Bronchial epithelial cell (primary cell): ENCODE measurements at places on chromosomes 16 and 17. TPM values are rescaled to one million over a fixed set of nuclear protein-coding genes. Genes with fewer than 3 reads are reported as not detected.

- no peak for DNase-seq
Measured at GRCh38 chr17:8314797-8315763, 5.0 kb downstream of the ARHGEF15 start.

- DNase-seq, result no peak
Measured at GRCh38 chr17:8387914-8388651, 5.1 kb upstream of the RPL26 start.

DNA sequence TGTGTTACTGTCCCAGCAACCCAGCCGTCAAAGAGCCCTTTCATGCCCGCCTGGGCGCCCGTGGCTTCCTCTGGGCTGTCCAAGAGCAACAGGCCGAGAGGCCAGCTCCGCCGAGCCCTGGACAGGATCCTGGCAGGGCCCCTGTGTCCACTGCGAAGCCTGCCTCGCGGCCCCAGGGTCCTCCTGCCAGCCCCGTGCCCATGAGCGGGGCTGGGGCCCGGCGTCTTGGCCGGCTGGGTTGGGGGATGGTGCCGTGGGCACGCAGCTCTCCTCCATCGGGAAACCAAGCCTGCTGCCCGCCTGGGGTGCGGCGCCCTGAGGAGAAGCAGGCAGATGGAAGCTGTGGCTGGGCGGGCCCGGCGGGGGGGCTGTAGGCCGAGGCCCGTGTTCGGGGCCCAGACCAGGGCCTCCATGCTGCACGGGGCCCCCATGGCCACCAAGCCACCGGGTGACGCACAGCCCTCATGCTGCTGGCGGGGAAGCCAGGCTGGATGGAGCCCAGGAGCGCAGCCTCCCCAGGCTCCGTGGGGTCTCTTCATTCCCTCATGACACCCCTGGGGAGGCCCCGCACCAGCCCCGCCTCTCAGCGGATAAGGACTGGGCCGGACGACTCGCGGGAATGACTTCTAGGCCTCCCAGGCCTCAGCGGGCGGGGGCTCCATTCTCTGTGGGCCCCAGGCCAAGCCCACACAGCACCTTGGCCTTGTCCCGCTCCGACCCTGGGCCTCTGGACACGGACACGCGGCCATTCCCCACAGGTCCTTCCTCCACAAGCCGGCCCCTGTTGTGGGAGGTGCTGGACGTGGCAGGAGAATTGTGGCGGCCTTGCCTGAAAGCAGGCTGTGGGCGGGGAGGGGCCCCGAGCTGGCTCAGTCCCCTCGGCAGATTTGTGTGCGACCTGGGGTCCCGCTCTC, at the start of gene C1QTNF8:
C1QTNF8 (minus strand) TSS at position 76 of the 914 bp plus-strand sequence. CDS start 1,322 bp downstream, outside the sequence.
- no peak for DNase-seq

DNA sequence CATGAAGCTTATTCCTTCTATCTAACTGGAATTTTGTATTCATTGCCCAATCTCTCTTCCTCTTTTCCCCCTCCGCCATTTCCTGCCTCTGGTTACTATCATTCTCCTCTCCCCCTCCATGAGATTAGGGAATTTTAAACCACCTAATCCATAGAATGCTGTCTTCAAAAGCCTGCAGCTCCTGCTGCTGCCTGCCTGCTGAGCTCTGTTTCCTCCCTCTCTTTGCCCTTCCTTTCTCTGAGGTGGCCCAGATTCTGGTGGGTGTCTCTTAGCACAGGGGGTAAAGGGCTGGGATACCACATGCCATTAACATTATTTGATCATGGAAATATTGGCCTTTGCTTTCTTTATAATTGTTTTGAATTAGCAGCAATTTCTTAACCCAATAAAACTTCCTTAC, 241.6 kb downstream of the CNTNAP4 start:
- DNase-seq, result no peak

Gene CCL2
- total RNA-seq, result not detected in 2 replicates

Gene USP6
- not detected in 2 replicates for total RNA-seq

Gene TBX21
- not detected in 2 replicates for total RNA-seq
